ENCODE measurements at places on chromosomes 3 and 15.
A peak's percentile ranks its signal among the peaks of the same experiment; 100 is the strongest.

GRCh38 chr3:101878589-101878988 lies 29.3 kb downstream of the NFKBIZ start:
- no peak for DNase-seq

DNA sequence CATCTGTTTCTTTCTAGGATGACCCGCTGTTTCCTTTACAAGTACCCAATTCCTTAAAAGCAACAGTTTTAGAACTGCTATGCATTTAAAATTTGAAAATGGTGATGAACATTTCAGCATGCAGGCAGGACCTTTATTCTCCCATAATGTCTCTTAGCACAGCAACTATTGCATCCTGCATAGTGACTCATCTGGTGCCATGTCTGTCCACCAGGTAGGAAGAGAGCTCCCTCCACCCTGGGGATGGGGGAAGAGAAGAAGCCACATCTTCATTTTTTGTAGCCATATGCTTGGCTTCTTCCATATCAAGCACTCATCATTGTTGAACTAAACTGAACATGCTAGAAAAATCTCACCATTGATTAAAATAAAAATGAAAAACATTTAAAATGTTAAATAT lies 9.9 kb downstream of the GPR15 start:
- no peak for DNase-seq

DNA sequence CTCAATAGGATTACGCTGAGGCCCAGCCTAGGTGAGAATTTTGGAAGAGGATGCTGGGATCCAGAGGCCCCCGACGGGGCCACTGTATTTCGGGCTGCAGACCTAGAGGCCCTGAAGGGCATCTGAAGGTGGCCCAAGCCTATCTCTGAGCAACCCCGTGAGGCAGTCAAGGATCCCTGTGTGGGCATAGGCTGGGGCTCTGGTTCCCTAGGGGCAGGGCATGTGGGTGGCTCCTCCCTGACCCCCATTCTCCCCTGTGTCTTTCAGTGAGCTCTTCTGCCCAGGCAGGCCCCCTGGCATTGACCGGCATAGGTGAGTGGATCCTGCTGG lies 216.0 kb downstream of the SNRPN start:
- DNase-seq = no peak

DNA sequence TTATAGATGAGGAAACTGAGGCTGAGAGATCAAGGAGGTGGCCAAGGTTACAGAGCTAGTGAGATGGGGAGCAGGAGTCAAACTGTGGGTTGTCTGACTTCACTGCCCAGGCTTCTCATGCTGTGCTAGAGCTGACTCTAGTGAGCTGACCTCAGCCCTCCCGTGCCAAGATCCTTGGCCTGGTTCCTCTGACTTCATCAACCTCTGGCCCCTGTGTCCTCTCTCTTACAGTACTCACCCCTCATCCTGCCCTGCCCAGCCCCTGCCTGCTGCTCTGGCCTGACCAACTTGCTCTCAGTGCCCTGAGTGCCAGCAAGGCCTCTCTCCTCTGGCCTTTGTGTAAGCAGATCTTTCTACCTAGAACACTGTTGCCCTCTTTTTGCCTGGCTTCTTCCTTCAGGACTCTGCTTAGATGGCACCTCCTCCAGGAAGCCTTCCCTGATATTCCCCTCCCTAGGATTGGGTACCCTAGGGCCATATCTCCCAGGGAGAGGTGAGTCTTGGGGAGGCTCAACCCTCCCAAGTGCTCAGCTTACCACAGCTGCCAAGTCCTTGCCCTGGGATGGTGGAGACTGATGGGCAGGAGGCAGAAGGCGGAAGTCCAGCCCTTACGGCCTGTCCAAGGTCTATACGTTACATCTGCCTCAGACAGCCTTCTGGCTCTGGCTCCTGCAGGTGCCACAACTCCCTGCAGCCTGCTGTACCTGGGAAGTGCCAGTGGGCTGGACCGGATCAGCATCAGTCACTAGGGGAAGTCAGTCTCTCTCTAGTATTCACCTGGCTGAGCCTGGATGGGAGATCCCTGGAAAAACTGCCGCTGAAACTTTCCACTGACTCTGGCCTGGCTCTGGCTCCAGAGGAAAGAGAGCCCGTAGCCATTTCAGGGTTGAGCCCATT lies 36.3 kb upstream of the FAM107A start:
- DNase-seq = no peak

DNA sequence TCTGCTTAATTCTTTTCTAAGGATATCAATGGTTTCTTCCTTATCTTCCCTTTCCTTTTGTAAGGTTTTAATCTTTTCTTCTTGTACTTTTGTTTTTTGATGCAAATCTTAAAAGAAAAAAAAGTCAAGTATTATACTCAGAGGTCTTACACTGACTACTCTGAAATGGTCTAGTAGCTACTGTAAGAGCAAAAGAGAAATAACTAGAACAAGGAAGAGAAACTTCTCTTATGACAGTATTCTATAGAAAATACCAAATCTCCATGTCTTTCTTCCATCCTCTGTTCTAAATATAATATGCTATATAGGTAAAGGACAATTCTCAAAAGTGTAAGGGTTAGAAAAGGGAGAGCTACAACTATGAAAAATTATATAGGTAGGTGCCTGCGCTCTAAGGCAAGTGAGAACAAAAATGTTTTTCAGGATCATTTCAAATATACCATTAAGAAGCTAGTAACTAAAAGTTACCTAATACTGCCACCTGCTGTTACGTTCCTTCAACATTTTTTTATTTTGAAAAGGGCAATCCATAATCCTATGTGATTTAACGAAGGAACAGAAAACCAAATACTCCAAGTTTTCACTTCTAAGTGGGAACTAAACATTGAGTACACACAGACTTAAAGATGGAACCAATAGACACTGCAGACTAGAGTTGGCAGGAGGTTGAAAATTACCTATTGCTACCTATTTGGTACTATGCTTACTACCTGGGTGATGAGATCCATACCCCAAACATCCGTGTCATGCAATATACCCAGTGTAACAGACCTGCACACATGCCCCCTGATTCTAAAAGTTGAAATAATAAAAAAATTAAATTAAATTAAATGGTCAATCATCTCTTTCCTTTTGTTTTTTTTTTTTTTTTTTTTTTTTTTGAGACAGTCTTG lies 36.7 kb downstream of the CIP2A start:
- DNase-seq = peak; percentile 47

DNA sequence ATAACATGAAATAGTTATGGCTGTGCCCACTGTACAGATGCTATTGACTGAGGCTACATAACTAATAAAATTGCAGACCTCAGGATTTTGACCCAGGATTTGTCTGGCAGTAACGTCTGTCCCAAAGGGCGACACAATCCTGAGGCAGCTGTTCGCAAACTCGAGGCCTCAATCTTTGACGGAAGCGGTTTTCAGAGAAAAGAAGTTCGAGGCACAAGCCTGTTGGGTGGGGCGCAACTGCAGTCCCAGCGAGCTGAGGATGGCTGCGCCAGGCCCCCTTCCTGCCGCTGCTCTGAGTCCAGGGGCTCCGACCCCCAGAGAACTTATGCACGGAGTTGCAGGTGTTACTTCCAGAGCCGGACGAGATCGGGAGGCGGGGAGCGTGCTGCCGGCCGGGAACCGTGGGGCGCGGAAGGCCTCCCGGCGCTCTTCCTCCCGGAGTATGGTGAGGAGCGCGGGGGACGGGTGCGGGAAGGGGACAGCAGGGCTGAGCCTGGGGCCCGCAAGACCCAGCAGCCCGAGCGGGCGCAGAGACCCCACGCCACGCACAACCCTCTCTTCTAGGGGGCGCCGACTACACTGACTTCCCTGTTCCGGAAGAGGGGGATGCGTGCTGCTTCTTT lies at the start of gene PARP15:
Gene PARP15, plus strand, starts transcription at position 242 of the 623 bp plus-strand sequence. Its CDS starts 18 bp downstream, at position 260.
- DNase-seq = no peak

DNA sequence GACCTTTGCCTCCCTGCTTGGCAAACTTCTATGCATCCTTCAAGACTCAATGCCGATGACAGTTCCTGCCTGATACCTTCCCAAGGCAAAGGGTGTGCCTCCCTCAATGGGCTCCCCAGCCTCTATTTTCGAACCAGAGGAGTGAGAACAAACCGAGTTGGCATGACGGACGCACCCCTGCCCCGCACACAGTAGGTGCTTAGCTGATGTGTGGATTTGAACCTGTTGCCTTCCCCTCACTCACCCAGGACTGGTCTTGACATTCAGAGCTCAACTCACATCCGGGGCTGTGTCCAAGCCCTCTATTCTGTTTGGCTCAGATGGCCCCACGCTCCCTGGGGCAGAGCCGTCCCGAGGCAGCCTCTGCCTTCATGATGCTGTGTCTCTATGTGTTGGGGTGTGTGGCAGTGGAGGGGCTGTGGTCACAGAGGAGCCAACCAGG lies 52.2 kb upstream of the SLC6A11 start:
- DNase-seq = no peak

Measured in MM.1S (cell line).